ENCODE measurements at places on chromosomes 6 and 20.
A peak's percentile ranks its signal among the peaks of the same experiment; 100 is the strongest.

- peak; percentile 85 for DNase-seq
Observed at GRCh38 chr20:37574199-37574890, 46.7 kb upstream of the BLCAP start.

GRCh38 chr6:162198925-162199324, 528.6 kb downstream of the PRKN start:
- DNase-seq, result no peak

DNA sequence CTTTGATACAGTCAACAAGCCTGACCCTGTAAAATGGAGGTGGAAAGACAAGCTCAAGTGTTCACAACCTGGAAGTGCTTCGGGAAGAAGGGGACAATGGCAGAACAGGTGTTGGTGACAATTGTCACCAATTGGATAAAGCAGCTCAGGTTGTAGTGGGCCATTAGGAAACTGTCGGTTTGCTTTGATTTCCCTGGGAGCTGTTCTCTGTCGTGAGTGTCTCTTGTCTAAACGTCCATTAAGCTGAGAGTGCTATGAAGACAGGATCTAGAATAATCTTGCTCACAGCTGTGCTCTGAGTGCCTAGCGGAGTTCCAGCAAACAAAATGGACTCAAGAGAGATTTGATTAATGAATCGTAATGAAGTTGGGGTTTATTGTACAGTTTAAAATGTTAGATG, 15.0 kb downstream of the CCR6 start:
- DNase-seq, result peak; percentile 4

DNA sequence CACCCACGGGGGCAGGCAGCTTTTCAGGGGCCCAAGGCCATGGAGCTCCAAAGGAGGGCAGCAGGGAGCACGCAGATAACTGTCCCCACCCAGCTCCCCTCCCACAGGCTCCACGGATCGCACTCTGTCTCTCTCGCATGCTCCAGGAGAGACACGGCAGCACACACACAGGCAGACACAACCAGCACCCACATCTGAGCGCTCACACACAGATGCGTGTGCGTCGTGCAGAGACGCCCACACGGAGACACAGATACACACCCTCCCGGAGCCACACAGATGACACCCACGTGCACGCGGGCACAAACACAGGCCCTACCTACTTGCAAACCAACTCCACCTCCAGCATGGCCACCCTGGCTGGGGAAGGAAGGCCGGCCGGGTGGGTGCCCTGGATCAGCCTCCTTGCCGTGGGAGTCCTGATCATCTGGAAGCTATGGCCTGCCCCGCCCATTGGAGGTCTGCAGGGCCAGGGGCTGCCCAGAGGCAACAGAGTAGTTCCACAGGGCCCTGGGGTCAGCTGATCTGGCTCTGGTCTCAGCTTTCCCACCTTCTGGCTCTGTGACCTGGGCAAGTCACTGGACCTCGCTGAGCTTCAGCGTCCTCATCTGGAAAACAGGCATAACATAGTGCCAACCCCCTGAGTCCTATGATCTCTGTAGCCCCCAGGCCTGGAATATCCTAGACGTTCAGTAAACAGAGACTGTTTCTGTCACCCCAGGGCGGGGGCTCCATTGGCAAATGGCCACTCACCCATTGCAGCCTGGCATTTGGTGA, 31.5 kb downstream of the AAR2 start:
- DNase-seq, result no peak

DNA sequence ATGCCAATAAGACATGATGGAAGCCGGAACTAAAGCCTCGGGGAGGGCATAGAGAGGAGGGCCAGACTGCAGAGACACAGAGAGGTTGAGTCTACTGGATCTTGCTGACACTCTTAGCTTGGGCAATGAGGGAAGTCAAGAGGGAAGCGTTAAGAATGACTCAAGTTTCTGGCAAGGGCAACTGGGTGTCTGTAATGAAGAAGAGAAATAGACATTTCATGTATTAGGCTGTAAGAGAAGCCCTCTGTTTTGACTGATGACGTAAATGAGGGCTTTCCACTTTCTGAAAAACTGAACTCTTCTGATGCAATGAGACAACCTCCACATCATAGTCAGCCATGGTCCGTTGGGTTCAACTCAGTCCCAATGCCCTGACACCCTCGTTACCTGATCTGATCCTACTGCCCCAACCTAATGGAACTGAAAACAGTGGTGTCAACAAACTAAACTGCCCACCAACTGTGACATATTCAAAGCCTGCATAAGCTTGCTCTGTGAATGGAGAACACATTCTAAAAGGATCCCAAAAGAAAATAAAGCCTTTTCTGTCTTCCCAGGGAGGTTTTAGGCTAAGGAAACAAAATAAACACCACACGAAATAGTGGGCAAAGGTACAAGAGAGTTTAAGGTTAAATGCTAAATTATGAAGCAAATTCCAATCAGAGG, 45.8 kb upstream of the PNRC1 start:
- no peak for DNase-seq

DNA sequence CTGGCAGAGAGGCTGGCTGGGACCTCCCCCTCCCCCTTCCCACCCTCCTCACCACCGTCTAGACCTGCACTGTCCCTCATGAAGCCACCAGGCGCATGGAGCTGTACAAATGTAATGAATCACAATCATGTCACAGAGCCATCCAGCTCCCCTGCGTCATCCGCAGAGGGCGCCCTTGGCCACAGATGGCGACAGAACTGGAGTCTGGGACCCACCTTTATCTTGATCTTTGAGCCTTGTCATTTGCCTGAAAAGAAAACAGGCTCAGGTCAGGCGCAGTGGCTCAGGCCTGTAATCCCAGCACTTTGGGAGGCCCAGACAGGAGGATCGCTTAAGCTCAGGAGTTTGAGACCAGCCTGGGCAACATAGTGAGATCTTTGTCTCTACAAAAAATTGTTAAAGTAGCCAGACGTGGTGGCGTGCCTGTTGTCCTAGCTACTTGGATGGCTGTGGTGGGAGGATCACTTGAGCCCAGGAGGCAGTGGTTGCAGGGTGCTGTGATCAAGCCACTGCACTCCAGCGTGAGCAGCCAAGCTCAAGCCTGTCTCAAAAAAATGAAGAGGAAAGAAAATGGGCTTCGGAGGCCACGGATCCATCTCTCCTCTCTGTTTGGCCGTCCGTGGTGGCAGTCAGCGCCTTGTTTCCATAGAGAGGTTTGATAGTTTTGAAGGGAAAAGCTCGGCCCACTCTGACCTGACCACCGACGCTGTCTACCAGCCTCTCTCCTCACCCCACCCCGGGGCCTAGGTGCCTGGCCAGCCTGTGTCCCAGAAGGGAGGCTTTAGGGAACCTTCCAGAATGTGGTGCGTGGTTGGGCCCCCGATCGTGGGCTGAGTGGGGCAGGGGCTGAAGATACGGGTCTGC, 6.2 kb downstream of the COL9A3 start:
- no peak for DNase-seq

DNA sequence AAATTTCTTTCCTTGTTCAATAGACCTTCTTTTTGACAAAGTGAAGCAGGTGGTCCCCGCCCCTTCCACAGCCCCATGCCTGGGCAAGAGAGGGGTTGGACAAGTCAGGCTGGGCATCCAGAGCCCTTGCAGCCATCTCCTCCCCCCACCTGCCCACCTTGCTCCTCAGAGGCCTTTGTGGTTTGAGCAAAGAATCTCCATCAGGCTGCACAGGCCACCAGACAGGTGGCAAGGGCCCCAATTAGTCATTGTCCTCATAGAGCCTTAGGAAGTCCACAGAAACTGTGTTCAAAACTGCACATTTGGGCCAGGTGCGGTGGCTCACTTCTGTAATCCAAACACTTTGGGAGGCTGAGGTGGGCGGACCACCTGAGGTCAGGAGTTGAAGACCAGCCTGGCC, 1.5 kb upstream of the MAPK13 start:
- peak; percentile 60 for DNase-seq

DNA sequence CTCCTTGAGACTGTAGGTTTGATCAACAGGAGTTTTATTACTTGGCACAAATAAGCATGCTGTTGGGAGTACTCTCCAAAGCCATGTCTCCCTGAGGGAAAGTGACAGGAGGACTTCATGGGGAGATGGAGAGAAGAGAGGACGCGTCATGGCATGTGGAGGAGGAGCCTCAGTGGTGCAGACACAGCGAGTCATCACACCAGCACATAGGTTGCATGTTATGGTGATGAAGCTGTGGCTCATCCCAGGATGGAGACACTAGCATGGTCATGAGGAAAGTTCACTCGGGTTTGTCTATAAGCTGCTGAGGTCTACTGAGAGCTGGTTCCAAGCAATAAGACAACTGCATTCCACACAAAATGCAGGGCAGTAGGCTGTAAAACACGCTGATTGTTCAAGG, 13.2 kb upstream of the SSTR4 start:
- no peak for DNase-seq

DNA sequence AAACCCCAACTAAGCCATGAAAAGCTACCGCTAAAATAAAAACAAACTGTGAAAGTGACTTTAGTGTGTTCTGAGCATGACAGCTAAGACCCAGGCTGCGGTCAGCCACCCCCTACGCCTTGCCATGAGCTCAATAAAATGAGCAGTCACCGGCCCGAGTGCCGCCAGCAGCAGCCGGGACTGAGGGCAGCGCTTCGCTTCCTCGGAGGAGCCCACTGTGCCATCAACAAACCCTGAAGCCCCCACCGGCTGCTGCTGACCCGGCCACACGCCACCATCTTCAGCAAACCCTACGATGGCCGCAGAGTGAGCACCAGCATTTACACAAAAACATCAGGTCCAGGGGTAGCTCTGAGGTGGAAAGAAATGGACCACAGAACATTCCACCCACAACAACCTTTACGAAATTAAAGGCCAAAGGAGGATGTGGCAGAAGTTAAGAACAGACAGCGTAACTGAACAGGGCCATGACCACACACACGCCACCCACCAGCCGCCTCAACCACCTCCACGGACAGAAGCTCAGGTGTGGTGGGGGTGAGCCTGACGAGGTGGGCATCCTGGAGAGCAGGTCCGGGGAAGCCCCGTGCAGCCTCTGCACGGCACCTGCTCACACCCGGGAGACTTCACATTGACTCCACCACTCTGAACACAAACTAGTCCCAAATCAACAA, 67.0 kb downstream of the THBS2 start:
- DNase-seq, result peak; percentile 72

- no peak for DNase-seq
Observed at GRCh38 chr6:73309535-73309784, 44.6 kb downstream of the DPPA5 start.

GRCh38 chr6:134132494-134133141, 80.2 kb upstream of the SLC2A12 start:
- DNase-seq, result no peak

GRCh38 chr20:48723308-48724264, 104.2 kb downstream of the PREX1 start:
- no peak for DNase-seq

DNA sequence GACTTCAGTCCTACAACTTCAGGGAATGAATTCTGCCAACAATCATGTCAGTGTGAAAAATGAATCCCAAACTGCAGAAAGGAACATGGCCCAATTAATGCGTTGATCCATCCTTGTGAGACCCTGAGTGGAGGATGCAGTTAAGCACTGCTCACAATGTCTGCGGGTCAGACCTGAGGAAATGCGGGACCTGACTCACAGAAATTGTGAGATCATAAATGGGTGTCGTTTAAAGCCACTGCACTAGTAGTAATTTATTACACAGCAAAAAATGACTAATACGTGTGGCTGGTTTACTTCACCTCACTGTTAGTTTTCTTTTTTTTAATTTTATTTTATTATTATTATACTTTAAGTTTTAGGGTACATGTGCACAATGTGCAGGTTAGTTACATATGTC, 505.0 kb downstream of the PRKN start:
- no peak for DNase-seq

- no peak for DNase-seq
Observed at GRCh38 chr6:144449911-144450597, 164.9 kb downstream of the UTRN start.

GRCh38 chr6:51842061-51842803, 245.2 kb downstream of the PKHD1 start:
- no peak for DNase-seq

- no peak for DNase-seq
Observed at GRCh38 chr6:15183979-15184378, 61.9 kb upstream of the JARID2 start.

DNA sequence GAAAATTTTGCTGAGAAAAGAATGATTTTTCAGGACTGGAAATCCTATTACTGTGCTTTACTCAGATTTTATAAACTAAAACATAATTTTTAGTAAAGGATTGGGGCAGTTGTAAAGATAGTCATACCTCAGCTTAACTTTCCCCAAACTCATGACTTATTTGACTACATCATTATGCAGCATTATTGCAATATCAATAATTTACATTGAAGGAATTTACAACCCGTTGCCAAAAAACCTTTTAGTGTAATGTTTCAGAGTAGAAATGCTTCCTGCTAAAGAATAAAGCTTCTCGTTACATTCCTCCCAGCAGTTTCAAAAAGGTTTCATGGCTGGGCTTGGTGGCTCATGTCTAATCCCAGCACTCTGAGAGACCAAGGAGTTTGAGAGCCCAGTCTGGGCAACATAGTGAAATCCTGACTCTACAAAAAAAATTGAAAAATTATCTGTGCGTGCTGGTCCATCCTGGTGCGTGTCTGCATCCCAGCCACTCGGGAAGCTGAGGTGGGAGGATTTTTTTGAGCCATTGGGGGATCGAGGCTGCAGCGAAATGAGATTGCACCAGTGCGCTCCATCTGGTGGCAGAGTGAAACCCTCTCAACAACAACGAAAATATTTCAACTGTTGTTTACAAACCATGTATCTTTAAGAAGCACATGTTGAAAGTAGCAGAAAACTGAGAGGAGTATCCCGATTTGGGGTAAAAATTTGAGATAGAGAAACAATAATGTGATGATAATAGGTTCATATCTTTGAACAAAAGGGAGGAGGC, 4.4 kb downstream of the AMD1 start:
- no peak for DNase-seq

GRCh38 chr6:41929924-41930323, 8.6 kb downstream of the BYSL start:
- no peak for DNase-seq

- DNase-seq, result no peak
Observed at GRCh38 chr6:25278261-25278913, 787 bp upstream of the CARMIL1 start.

- DNase-seq, result no peak
Observed at GRCh38 chr6:38762848-38763247, 47.7 kb downstream of the DNAH8 start.

DNA sequence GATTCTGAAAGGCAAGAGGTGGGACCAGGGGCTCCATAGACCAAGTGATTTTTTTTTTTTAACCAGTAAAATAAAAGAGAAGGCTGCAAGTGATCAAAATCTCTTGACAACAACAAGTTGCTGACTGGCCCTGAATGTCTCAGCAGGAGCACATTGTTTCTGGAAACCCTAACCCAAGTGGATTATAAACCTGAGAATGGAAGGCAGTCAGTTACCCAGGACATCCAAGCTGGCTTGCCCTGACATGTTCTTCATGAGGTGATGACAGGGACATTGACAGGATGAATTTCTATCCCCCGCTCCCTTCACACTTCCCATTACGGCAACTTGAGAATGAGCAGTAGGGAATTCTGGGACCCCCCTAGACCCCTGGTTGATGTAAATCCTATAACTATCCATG, 49.6 kb upstream of the RIPOR2 start:
- DNase-seq, result no peak

DNA sequence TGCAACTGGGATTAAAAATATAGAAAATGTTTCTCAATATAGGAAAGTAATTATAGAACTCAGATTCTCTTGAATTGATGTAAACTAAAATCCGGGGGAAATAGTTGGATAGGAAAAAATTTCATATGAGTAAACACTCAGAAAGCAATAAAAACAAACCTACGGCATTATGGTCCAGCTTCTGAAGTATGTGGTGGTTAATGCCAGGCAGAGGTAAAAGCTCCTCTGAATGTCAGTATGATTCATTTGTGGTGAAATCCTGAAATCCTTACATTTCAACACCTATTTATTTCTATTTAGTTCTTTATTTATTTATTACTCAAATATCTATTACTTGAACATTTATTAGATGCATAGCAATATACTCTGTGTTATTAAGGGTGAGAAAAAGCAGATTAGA, 145.1 kb downstream of the RIMS1 start:
- DNase-seq, result no peak
